Astrocyte of the spinal cord (primary cell): ENCODE measurements at places on chromosomes 3 and 15.
A peak's percentile ranks its signal among the peaks of the same experiment; 100 is the strongest.

DNA sequence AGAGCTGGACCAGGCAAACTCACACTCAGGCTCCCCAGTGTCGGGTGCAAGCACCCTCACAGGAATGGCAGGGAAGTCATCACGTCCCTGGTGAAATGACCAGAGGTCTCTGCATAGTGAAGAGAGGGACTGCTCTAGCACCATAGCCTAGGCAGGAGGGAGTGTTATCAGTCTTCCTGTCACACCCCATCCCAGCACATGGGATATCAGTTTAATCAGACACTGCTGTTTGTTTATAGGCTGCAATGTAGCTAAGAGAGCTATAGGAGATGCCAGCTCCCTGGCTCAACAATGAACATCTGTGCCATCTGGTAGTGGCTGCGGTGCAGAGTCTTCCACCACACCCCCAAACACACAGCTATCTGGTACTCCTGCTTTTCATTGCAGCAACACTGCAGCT, 776.6 kb downstream of the ZNF385D start:
- DNase-seq: no peak

DNA sequence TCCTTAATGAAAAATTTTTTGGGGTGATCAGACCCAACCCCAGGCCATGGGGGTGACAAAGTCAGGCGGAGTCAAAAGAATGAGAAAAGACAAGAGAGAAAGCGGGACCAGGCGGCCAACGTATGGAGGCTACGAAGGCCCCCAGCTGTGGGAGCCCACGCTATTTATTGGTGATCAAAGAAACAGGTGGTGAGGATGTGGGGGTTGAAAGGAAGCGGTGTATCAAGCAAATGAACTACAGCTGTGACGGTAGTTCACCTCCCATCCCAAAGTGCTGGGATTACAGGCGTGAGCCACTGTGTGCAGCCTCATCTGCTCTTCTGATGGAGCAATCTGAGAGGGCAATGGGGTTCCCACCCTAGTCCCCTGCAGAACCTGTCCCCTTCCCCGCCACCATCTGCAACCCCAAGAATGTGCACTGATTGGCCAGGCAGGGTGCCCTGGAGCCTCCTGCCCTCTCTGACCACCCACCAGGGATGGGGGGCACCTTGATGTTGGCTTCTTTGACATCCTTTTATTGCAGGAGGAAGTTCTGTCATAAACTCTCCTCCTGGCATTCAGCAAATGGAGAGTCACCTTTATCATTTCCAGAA, 1.1 kb upstream of the CHRNA3 start:
- no peak for DNase-seq

GRCh38 chr3:37174532-37175126, at the start of gene LRRFIP2:
Gene LRRFIP2, minus strand, starts transcription at chr3:37174582. Its CDS starts 25,599 bp downstream, at chr3:37148983.
- DNase-seq: peak; percentile 63

DNA sequence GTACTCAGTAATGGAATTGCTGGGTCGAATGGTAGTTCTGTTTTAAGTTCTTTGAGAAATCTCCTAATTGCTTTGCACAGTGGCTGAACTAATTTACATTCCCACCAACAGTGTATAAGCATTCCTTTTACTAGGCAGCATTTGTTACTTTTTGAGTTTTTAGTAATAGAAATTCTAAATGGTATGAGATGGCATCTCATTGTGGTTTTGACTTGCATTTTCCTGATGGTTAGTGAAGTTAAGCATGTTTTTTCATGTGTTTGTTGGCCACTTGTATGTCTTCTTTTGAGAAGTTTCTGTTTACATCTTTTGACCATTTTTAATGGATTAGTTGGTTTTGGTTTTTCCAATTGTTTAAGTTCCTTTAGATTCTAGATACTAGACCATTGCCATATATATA, 28.4 kb downstream of the TP63 start:
- peak; percentile 16 for DNase-seq

DNA sequence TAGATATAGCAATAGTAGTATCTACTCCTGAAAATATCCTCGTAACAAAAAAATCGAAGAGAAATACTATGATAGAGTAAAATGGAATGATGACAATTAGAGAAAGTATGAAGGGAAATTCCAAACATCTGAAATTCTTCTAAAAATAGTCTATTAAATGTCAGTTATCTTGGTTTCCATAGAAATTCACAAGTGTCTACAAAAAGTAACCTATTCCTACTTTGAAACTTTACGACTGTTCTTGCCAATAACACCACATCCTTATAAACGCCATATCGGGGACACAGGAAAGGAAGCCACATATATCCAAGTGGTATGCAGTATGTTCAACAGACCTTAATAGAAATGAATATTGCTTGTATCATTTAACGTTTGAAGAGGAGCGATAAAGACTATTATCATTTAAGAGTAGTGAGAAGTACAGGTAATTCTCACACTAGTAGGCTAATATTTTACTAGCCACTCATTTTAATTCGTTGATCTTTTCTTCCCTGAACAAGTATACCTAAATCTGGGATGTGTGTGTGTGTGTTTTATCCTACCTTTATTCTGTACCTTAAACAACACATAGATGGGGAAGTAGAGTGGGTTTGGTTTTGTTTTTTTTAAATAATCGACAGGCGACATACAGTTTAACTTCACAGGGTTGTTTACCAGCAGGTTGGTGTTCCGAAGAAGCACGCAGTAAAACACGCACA, 1.2 kb downstream of the GPR176 start:
- DNase-seq: peak; percentile 85

DNA sequence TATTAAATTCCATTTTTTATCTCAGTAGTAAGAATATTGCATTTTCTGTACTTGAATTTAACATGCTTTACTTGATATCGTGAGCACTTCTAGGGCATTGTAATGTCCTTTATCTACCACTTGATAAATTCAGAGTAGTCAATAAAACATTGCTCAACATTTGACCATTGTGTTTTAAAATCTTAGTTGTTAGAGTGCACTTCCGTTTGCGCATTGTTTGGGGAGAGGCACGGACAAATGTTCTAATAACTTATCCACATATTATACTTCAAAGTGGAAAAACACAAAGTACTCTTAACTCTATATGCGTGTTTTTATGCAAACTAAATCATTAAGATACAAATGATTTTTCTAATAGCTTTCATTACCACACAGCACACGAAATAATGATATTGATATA, 419 bp downstream of the FAM227B start:
- no peak for DNase-seq

DNA sequence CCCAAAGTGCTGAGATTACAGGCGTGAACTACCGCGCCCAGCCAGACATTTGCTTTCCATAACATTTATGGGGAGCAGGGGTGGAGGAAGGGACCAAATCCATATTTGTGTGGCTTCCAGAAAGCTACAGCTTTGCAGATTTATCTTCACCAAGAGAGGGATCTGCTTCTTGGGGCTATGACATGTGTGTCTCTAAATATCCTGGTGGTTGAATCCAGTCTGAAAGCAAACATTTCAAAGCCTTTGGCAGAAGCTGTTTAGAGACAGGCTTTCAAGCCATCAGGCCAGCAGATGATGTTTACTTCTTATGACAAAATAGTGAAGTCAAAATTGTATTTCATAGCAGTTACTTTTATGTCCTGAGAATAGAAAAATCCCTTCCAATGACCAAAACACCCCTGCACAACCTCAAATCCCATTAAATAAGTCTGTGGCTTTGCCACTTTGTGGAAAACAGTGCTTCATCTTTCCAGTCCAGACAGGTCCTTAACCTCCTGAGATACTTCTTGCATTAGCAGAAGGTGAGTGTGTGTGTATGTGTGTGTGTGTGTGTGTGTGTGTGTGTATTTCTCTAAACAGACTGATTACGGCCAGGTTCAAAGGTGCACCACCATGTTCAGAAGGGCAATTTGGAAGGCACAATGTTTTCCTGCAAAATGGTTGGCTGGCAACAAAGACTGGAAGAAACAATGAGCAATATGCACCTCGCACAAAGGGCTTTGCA, 191.4 kb upstream of the LRIG1 start:
- no peak for DNase-seq

GRCh38 chr3:18153571-18154173, 271.5 kb downstream of the SATB1 start:
- peak; percentile 66 for DNase-seq

GRCh38 chr3:157125101-157125500, 34.8 kb downstream of the CCNL1 start:
- DNase-seq: no peak

- no peak for DNase-seq
Measured at GRCh38 chr3:120163026-120163425, 68.8 kb upstream of the GSK3B start.

DNA sequence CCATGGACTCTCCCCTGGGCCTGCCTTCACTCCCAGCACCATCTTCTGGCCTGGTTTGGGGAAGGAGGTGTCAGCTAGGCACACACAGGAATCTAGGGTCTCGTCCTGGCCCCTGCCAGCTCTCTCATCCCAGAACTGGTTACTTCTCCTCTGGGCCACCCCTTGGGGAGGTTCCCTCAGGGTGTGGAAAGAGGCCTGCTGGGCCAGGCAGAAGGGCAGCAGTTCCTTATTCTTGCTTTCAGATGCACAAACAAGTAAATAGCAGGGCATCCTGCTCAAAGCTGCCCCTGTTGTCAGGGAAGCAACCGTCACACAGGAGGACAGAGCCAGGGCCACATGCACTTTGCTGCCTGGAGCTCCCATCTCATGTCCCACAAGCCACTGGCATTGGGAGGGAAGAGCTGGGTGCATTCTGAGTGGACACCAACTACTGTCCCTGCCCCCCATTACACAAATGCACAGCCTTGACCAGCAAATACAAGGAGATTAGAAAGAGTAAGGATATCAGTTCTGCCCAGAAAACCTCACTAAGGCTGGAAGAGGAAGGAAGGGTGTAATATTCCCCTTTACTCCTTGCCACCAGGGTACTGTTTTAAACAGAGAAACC, 108.8 kb upstream of the HACD2 start:
- no peak for DNase-seq

DNA sequence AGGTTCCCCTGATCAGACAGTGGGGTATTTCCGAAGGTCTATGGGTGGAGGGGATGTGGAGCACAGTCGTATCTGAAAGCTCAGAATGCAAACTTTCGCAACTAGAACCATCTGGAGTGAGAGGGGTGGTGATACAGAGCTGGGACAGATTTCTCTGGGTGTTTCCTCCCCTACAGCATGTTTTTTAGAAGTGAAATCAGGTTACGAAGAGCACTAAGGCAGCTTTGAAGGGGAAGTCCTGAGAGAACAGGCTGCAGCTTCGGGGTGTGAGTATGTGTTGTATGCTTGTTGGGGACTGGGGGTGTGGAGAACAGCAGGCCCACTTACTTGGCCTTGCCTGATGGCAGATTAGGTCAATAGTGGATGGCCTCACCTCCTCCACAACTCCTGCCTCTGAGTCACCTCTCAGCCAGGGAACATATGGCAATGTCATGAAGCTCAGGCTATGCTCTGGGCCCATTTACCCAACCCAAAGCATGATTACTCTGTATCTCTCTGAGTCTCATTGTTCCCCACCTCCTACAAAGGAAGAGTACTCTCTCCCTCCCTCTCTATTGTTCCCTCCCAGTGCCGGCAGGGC, 107.2 kb upstream of the RASGRP1 start:
- no peak for DNase-seq
